Ascending aorta (tissue), 2 donors: ENCODE measurements at places on chromosomes 3 and 15.

GRCh38 chr3:43874731-43875130 is 184.0 kb downstream of the ABHD5 start:
- DNase-seq: no peak

DNA sequence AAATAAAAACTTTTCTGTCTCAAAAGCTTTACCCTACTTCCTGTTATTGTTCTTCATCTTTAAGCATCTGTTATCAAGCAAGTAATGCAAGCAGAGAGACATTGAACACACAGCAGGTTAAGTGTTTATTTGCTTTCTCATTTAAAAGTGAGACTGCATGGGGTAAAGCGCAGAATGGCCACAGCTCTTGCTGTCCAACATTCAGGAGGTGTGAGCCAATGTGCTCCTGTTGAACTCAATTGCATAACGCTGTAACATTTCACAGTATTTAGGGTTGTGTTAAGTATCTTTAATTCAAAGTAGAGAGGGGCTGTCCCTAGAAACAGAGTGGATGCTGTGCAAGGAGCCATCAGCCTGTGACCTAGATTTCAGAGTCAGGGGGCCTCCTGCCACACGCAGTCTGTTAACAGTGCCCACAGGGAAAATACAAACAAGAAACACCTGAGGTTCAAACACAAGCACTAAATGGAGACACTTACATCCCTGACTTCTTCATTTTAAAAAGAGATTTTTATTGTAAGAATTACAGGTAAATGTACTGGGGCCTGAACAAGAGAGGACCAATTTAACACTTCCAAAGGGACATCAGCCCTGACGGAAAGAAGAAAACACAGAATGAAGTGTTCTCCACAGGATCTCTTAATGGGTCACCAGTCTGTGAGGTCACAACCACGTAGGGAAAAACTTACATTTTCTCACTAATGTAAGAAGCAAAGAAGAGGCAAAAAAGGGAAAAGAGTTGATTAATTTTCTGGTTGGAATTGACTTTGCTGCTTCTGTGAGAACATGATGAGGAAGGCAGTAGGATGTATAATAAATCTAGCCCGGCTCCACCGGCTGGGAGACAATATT is 815.1 kb downstream of the VGLL3 start:
- no peak for DNase-seq

GRCh38 chr3:55571913-55572312 is 84.8 kb upstream of the WNT5A start:
- no peak for DNase-seq

GRCh38 chr3:150319900-150320299 is 88.2 kb upstream of the TSC22D2 start:
- no peak for DNase-seq

- DNase-seq: no peak
These were observed 218.9 kb downstream of the PDZRN3 start for GRCh38 chr3:73405853-73406252.

DNA sequence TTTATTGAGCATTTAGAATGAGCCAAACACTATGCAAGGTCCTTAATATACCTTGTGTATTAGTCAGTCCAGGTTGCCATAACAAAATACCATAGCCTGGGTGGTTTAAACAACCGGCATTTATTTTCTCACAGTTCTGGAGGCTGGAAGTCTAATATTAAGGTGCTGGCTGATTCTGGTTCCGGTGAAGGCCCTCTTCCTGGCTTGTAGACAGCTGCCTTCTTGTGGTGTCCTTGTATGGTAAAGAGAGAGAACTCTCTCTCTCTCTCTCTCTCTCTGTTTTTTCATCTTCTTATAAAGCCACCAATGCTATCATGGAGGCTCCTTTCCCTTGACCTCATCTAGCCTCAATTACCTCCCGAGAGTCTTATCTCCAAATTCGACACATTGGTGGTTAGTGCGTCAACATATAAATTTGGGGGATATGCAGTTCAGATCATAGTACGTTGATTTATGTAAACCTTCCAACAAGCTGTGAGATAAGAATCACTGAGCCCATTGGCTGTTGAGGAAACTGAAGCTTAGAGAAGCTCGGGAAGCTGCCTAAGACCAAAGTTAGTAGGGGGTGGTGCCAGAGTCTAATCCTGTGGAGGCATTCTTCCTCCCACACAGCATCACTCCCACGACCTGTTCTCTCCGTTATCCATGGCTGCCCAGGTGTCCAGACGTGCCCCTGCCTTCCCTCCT is 298.0 kb upstream of the PROK2 start:
- DNase-seq: no peak

DNA sequence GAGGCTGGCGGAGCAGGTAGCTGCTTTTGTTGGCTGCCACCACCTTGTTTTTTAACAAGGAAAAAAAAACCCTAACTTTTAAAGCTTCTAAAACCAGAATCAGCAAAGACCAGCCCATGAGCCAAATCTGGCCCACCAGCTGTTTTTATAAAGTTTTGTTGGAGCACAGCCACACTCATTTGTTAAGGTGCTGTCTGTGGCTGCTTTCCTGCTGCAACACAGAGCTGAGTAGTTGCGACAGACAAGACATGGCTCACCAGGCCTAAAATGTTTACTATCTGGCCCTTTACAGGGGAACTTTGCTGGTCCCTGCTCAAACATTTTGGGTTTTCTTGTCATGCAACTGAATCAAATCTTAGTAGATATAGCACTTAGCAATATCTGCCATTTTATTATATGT is 18.9 kb downstream of the EFCAB12 start:
- DNase-seq: no peak

DNA sequence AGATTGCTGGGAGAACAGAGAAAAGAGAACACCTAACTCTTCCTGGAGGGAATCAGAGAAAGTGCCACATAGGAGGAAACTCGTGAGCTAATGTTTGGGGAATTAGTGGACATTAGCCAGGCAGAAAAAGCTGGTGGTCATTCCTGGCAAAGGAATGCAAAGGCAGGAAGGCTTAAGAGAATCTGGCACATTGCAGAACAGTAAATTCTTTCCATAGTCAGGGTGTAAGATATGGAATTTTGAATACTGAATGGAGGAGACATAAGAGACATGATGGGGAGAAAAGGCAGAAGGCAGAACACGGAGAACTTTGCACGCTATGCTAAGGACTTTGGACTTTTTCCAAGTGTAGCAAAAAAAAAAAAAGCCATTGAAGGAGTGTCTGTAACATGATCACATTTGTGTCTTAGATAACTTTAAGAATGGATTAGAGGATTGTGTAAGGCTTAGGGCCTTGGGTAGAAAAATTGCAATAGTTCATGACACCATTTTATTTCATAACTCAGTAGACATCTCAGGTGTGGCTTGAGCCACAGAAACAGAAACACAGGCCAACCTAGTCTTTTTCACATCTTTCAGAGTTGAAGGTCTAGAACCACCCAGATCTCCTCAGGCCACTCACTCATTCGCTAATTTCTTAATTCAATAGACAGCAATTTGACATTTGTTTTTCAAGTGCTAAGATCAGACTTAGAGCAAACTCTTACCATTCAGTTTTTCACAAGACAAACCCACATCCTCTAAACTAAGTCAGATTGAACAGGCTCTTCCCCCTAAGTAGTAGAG is 31.2 kb upstream of the CCDC80 start:
- no peak for DNase-seq

- no peak for DNase-seq
These were observed 653.6 kb downstream of the NLGN1 start for GRCh38 chr3:174051191-174051590.

DNA sequence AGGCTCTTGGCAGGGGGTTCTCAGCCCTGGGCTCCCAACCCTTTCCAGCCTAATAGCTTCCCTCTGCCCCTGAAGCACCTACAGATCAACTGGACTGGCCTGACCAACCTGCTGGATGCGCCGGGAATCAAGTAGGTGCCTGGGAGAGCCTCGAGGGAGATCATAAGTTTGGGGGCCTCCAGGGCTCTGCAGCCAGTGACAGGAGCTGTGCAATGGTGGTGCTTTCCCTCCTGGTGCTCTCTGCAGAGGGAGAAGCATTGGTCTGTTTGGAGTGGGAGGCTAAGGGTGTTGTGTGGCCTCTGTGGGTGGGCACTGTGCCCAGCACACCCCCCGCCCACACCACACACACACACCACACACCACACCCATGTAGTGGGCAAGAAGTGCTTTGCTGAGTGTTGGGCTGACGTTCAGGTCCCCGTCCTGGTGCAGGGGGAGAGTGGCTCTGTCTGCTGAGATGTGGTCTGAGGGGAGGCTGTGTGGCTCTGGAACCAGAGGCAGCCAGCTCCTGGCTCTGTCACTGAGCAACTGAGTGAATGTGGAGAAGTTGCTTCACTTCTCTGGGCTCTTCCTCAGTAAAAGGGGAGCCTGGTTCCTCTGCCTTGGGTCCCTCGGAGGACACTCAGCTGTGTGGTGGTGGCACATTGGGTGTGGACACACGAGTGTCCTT is 26.3 kb downstream of the ESYT3 start:
- no peak for DNase-seq

DNA sequence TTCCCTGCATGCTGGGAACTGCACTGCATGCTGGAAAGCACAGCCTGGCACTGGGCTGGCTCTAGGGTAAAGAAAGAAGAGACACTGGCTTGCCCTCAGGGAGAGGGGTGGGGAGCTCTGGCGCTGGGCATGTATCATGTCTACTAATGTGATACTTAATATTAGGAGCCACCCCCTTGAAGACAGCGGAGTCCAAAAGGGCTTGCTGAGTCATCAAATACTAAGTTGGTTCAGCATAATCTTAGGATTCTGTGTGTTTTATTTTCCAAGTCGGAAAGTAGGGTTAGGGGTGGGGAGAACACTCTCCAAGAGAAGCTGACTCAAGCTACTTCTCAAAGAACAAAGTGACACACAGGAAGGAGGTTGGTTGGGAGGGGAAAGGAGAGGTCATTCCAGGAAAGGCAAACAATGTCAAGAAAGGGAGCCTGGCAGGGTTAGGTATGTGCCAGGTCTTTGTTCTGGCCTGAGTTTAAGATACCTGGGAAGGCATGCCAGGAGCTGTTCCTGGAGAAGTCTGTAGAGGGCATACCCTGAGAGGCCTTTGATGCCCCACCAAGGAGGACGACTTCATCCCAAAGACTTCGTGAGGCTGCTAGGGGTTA is 237.8 kb upstream of the NR2E3 start:
- no peak for DNase-seq

DNA sequence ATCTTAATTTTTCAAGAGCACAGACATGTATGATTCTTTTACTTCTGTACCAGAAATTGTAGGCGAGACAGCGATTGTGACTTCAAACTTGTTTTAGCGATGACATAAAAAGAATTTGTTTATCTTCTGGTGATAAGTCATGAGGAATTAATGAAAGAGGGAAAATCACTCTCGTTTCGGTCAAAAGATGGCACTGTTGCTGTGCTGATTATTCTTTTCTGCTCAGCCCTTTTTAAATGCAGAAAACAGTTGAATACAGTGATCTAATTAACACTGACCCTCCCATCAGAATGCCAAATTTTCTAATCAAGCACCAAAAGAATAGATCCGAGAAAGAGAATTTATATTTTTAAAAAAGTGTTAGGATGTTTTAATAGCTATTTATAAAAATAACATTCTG is 52.6 kb downstream of the NSUN3 start:
- DNase-seq: no peak
